ENCODE measurements at places on chromosomes 4 and X. TPM values are rescaled to one million over a fixed set of nuclear protein-coding genes. Genes with fewer than 3 reads are reported as not detected.

GRCh38 chr4:156422576-156422975, 468.9 kb upstream of the CTSO start:
- H3K4me3 ChIP-seq: no peak overlapping the region
- H3K27me3 ChIP-seq: no peaks in the 10 kb centered on the region
- H3K36me3 ChIP-seq: no peaks in the 10 kb centered on the region
- no peak overlapping the region for H3K27ac ChIP-seq
- no peak for DNase-seq

- DNase-seq: peak; percentile 3
- H3K36me3 ChIP-seq: no peaks in the 10 kb centered on the region
- H3K27ac ChIP-seq: no peak overlapping the region
Observed at GRCh38 chr4:11344916-11345315, 83.8 kb downstream of the HS3ST1 start.

- H3K27me3 ChIP-seq: no peaks in the 10 kb centered on the region
- no peak overlapping the region for H3K4me3 ChIP-seq
- no peaks in the 10 kb centered on the region for H3K4me1 ChIP-seq
- H3K27ac ChIP-seq: no peak overlapping the region
- H3K36me3 ChIP-seq: no peaks in the 10 kb centered on the region
Observed at GRCh38 chr4:33924239-33924638, 2320.1 kb downstream of the ARAP2 start.

- no peaks in the 10 kb centered on the region for H3K4me1 ChIP-seq
- H3K27ac ChIP-seq: no peak overlapping the region
- no peaks in the 10 kb centered on the region for H3K27me3 ChIP-seq
- H3K36me3 ChIP-seq: no peaks in the 10 kb centered on the region
- H3K4me3 ChIP-seq: no peak overlapping the region
- DNase-seq: no peak
Observed at GRCh38 chr4:85084371-85085094, 118.0 kb upstream of the WDFY3 start.

DNA sequence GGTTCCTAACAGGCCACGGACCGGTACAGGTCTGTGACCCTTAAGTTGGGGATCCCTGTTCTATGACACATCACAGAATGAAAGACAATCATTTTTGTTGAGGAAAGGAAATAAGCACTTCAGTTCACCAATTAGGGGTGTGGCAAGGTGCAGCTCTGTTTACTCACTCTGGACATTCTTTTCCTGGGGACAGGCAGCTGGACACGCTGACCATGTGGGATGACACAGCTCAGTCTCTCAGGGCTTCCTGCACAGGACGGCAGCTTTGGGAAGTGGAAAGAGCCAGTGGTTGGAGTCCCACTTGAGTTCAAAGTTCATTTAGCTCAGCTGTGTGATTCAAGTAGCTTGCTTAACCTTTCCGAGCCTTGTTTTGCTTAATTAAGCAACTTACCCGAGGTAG, 55.7 kb downstream of the NDNF start:
- H3K4me3 ChIP-seq: no peak overlapping the region
- no peak overlapping the region for H3K27ac ChIP-seq
- no peaks in the 10 kb centered on the region for H3K4me1 ChIP-seq
- H3K36me3 ChIP-seq: no peaks in the 10 kb centered on the region

GRCh38 chr4:121951521-121952110, at the start of gene TRPC3:
TSS of gene TRPC3 (minus strand) at chr4:121952060. CDS start at chr4:121951680, 380 bp downstream.
- peaks cover 26% of the 10 kb centered on the region for H3K4me1 ChIP-seq
- H3K36me3 ChIP-seq: no peaks in the 10 kb centered on the region
- H3K27me3 ChIP-seq: peaks cover 30% of the 10 kb centered on the region
- H3K27ac ChIP-seq: peak within 1 kb of the TSS; percentile 21
- DNase-seq: no peak
- H3K4me3 ChIP-seq: peak within 1 kb of the TSS; percentile 59

Gene RNF128
- not detected for total RNA-seq

Gene YIPF7
- total RNA-seq: not detected

Gene HSD17B13
- total RNA-seq: 0.45 TPM

Gene DDX3X
- 169 TPM for total RNA-seq

All from esophagus muscularis mucosa (tissue), 4 donors.